ENCODE measurements at places on chromosomes 16 and 17.

GRCh38 chr16:55035956-55036355 lies 105.3 kb downstream of the IRX5 start:
- DNase-seq, result no peak

- DNase-seq, result no peak
These were observed 2.1 kb downstream of the SOX9 start for GRCh38 chr17:72122765-72123529.

DNA sequence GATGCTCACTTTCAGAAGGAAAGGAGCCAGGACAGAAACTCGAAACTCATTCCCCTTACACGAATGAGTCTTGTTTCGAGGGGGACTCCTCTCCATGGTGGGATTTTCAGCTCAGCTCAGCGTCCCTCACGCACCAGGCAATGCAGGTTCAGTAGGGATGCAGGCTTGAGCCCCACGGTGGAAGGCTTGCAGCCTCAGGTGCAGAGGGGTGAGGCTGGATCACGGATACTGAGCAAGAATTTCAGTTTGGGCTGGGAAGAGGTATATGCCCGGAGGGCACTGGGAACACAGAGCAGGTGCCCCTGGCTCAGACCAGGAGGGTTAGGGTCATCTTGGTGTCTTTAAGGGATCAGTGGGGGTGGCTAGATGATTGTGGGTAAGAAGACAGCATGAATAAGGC lies 344.9 kb upstream of the TNRC6C start:
- DNase-seq, result no peak

- no peak for DNase-seq
These were observed 12.1 kb upstream of the ALDOA start for GRCh38 chr16:30053376-30054015.

DNA sequence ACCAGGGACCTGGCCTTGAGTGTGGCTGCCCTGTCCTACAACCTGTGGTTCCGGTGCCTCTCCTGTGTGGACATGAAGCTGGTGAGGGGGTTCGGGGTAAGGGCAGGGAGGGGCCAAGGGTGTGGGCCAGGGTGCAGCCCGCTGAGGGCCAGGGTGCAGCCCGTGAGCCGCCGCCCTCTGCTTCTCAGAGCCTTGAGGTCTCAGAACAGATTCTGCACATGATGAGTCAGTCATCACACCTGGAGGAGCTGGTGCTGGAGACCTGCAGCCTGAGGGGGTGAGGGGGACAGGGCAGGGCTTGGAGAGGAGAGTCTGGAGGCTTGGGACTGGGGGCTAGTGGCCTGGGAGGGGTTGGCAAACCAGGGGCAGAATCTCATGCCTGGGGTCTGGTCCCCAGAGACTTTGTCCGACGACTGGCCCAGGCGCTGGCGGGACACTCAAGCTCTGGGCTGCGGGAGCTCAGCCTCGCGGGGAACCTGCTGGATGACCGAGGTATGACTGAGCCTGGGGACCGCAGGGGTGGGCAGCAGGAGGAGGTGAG lies 2.2 kb downstream of the CARMIL2 start:
- DNase-seq, result no peak

GRCh38 chr16:88506723-88507122 lies 53.6 kb downstream of the ZFPM1 start:
- no peak for DNase-seq

DNA sequence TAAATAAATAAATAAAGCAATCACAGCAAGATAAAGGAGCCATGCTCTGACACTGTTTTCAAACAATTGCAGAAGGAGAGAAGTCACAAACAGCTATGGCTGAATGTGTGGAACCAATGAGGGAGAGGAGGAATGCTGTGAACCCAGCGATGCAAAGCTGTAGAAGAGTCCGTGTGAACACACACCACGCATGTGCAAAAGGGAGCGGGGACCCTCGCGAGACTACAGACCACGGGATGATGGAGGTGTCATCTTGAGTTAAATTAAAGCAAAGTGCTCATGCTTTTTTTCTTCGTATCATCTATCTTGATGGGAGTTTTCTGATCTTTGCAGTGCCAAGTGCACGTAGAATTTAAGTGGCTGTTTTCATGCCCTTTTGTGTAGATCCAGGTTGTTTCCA lies 123.8 kb upstream of the CDH5 start:
- DNase-seq, result no peak

- peak; percentile 38 for DNase-seq
These were observed 12.3 kb downstream of the LRRC3C start for GRCh38 chr17:39939588-39940419.

DNA sequence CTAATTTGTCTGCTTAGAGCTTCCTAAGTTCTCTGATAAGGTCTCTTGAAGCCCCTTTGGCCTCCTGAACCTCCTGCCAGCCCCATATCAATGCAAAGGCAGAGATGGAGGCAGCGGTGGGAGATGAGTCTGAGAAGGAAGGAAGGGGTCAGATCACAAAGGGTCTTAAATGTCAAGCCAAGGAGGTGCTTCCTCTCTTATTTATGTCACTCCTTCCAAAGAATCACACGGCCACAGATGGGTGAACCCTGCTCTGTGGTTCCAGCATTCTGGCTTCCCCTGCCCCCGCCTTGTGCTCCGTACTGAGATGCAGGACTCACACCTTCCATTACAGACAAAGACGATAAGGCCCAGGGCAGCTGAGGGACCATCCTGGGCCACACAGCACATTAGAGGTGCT lies 96.3 kb downstream of the GSG1L start:
- DNase-seq, result no peak

DNA sequence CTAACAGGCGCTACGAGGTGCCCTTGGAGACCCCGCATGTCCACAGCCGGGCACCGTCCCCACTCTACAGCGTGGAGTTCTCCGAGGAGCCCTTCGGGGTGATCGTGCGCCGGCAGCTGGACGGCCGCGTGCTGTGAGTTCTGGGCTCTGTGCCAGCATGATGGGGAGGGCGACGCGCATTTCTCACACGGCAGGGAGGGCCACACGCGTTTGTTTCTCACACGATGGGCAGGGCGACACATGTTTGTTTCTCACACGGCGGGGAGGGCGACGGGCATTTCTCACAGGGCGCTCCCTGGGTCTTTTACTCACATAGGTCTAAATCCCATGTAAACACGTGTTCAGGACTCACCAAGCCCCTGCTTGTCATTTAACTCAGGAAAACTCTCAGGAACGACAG lies 4.4 kb downstream of the GAA start:
- no peak for DNase-seq

DNA sequence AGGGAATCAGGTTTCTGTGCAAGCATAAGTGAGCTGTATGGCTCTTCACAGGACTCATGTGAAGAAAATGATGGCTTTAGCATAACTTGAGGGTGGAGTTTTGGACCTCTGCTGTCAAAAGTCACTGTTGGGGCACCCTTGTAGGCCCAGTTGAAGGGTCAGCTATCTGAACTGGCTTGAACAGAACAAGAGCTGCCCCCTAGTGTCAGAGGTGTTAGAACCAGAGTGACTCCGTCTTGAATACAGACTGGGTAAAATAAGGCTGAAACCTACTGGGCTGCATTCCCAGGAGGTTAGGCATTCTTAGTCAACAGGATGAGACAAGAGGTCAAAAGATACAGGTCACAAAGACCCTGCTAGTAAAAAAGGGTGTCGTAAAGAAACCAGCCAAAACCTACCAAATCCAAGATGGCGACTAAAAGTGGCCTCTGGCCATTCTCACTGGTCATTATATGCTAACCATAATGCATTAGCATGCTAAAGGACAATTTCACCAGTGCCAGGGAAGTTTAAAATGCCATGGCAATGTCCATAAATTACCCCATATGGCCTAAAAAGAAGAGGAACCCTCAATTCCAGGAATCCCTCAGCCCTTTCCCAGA lies 484.0 kb upstream of the ERCC4 start:
- no peak for DNase-seq

DNA sequence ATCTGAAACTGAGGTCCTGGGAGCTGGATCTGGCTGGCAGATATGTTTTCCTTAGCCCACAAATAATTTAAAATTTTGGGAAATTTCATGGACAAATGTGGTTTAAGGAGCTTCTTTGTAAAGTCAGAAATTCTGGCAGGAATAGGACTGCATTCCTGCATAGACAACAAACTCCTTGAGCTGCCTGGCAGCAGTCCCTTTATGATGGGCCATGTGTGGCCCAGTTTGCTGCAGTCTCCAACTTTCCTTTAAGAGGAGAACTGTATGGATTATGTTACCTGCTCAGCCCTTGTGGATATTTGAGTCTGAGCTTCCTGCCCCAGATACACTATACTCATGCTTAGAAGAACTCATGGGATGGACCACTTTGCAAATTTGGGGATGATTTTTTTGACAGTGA lies 48.5 kb upstream of the HS3ST2 start:
- no peak for DNase-seq

DNA sequence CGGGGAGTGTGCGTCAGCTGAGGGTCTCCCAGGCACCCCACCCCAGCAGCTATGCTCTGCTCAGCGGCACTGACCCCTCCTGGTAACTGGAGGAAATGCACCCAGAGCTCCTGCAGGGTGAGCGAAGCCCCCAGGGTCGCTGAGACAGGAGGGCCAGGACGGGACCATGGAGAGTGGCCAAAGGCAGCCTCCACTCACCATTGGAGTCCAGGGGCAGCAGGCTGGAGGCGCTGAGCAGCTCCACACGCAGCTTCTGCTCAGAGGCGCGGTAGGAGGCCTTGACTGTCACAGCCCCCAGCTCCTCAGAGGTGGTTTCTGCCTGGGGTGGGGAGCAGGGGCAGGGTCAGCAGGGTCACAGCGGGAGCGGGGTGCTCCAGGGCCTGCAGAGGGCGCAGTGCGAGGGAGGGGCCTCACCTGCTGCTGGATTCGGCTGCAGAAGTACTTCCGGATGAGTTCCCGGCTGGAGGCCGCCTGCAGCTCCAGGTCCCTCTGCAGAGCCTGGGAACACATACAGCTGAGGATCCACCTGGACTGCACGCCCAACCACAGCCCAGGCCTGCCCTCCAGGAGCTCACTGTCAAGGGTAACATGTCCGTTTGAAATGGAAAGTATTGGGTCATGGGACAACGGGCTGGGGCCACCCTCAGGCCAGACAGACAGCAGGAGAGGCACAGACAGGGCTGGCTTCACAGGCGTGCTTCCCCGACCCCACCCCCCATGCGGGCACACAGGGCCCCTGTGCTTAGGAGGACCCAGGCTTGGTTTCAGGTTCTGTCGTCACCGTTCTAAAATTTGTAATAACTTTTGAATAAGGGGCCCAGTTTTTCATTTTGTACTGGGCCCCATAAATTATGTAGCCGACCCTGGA lies 13.8 kb downstream of the UNC13D start:
- no peak for DNase-seq

DNA sequence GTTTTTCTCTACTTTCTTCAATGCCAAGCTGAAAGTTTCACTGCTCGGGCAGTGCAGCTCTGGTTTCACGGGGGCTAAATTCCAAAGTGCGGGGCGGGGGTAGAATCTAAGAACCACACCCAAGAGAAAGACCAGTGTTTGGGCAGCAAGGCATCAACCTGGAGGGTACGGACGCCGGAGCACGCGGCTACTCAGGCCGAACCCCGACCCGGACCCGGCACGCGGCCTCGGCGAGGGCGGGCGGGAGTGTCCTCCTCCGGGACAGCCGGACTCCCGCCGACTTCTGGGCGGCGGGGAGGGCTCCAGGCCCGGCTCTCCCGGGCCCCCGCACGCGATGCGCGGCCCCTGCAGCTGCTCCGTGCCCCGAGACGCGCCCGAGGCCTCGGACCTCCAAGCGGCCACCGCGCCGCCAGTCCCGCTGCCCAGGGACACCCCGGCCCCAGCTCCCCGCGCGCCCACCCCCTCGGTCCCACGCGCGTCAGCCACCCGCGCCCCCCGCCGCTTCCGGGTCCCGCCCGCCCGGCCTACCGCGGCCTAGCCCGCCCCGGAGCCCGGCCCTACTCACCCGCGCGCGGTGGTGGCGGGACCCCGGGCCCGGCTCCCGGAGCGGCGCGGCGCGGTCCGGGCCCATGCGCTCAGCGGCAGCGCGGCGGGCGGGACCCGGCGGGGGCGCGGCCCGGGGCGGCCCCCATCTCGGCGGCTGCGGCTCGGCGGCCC lies 561 bp downstream of the AXIN1 start:
- peak; percentile 8 for DNase-seq

- DNase-seq, result no peak
These were observed 4.6 kb downstream of the GAN start for GRCh38 chr16:81319221-81319912.

GRCh38 chr16:31128711-31129567 lies 6.6 kb downstream of the PRSS8 start:
- no peak for DNase-seq

DNA sequence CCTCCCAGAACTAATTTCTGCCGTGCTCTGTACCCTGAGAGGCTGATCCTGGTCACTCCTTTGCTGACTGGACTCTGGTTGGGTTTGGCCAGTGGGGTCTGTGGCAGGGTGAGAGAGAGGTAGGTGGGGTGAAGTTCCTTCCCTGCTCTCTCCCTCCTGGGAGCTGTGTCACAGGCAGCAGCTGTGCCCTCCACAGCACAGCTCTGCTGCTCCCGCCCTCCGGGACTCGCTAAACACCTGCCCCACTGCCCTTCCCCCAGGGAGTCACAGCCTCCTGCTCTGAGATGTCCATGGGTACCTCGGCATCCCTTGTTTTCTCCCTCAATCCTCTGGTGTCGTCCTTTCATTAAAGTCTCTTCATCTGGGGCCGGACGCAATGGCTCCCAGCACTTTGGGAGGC lies 66.4 kb downstream of the SRCIN1 start:
- DNase-seq, result no peak

DNA sequence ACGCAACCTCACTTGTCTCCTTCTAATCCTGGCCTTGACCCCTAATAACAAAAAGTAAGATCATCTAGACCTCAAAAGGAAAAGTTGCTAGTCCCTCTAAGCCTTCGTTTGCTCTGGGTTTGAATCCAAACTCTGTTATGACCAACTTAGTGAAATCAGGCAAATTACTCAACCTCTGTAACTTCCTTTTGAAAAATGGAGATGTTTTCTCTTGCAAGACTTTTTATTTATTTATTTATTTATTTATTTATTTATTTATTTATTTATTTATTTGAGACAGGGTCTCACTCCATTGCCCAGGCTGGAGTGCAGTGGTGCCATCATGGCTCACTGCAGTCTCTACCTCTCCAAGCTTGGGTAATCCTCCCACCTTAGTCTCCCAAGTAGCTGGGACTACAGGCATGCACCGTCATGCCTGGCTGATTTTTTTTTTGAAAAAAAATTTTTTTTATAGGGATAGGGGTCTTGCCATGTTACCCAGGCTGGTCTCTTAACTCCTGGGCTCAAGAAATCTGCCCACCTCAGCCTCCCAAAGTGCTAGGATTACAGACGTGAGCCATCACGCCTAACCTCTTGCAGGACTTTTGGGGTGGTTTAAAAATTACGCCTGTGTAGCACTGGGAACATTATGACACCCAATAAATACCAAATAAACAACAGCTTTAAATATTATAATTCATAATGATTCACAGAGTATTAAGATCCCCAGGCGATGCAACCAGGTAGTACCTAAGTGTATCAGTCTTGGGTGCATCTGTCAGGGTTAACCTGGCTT lies 63.4 kb downstream of the PITPNC1 start:
- no peak for DNase-seq

GRCh38 chr17:79000396-79001189 lies 9.0 kb downstream of the CANT1 start:
- DNase-seq, result no peak

GRCh38 chr17:62179525-62180161 lies 114.6 kb upstream of the MED13 start:
- DNase-seq, result no peak
